ENCODE measurements at places on chromosomes 13 and 19.

DNA sequence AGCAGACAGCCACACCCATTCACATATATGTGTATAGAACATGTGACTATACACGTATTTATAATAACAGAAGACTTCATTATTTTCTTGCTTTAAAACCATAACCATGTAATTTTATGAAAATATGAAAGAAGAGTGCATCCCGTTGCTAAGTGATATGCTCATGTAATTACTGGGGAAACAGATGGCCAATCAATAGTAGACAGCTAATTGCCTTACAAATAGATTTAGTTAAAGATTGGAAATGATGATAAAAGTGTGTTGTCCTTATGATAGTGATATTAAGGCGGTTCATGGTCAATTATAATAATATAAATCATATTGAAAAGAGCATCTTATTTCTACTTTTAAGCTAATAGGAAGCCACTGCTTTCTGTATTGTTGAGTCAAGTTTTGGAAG, 95.9 kb downstream of the RFC3 start:
- DNase-seq = no peak

DNA sequence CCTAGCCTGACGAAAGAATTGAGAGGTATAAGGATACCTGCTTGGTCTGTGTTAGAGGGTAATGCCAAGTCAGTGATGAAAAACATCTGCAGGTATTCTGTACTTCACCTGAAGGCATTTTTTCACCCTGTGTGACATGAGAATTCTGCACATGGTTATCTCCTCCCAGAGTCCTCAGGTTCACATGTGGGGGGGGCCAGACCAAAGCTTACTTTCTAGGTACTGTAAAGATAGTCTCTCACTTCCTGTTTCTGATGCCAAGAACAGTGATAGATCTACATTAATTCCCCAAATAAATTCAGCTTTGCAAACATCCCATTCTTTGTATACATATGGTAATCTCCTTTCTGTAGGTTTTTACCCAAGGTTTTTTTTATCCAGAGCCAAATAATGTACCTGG, 53.4 kb downstream of the GPC6 start:
- no peak for DNase-seq

DNA sequence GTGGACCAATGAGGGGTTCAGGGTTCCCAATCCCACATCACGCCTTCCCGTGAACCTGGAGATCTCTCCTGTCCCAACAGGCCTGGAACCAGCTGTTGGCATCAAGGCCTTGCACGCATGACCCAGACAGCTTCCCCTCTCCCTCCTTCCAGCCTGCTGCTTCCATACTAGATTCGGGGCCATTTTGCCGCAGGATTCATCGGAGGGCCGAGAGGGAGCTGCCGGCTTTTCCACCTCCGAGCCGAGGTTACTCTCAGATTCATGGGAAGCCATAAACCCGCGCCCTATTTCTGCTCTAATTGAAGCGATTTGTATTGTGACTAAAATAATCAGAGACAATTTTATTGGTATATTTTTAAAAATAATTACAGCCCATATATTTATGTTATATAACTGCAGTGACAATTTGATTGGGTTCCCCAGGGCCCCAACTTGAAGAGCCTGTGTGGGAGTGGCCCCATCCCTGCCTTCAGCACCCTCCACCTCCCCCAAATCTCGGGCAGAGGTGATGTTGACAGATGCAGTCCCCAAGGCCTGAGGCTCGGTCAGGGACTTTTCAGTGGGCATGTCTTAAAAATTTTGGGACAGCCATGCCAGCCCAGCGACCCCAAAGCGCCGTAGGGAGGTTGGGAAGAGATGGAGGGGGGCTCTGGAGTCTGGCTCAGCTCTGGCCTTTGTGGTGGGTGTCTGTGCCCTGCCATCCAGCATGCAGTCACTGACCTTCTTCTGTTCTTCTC, 30.8 kb upstream of the PEPD start:
- DNase-seq = no peak

DNA sequence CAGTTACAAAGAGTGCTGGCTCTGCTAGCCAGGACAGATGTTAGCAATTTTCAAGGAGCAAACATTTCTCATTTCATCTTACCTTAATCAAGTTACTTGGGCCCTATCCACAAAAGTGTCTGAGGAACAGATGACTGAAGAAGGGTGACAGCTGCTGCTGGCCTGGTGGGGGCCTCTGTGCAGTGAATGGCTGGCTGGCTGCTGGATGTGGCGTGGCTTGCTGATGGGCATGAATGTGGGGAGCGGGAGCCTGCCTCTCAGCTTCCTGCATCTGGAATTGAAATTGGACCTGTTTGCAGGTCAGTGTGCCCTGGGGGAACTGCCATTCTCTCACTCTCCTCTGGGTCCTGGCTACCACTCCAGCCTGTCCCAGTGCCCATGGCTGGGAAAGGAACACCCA, 94.7 kb downstream of the RGCC start:
- DNase-seq = no peak

GRCh38 chr19:51301266-51301665, 10.2 kb upstream of the IGLON5 start:
- no peak for DNase-seq

- peak; percentile 89 for DNase-seq
These were observed 188.4 kb downstream of the ITGBL1 start for GRCh38 chr13:101640788-101641400.

GRCh38 chr13:50453188-50453587, 390.3 kb downstream of the DLEU7 start:
- no peak for DNase-seq

DNA sequence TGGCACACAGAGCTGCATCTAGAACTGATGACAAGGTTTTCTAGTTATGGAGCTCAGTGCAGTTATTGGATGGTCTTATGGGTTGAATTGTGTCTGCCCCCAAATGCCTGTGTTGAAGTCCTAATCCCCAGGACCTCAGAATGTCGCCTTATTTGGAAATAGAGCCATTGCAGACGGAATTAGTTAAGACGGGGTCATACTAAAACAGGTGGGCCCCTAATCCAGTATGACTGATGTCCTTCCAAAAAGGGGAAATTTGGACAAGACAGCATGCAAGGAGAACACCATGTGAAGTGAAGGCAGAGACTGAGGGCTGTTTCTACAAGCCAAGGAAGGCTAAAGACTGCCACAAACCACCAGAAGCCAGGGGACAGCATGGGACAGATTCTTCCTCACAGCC, 148.7 kb downstream of the KCTD12 start:
- no peak for DNase-seq

GRCh38 chr19:49790866-49791265, 22.2 kb downstream of the FUZ start:
- no peak for DNase-seq
